ENCODE measurements at places on chromosomes 13 and 19.

GRCh38 chr19:18173572-18174288 lies at the start of gene IFI30:
Gene IFI30, plus strand, starts transcription at chr19:18173813. Its CDS starts 29 bp downstream, at chr19:18173842.
- DNase-seq: peak; percentile 49

DNA sequence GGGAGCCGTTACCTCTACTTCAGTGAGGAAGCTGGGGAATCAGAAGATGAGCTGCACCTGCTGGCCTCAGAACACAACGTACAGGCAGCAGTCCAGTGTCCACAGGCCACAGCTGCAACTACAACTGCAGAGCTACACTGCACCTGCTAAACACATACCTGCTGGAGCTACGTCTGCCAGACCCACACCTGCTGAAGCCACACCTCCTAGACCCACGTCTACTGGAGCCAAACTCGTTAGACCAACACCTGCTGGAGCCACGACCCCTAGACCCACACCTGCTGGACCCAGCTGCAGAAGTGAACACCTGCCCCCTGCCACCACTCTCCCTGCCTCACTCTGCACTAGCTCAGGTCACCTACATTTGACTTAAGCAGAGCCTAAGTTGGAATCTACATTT lies 169.9 kb downstream of the USP12 start:
- DNase-seq: no peak

- no peak for DNase-seq
Observed at GRCh38 chr13:85243831-85244230, 555.4 kb downstream of the SLITRK6 start.

DNA sequence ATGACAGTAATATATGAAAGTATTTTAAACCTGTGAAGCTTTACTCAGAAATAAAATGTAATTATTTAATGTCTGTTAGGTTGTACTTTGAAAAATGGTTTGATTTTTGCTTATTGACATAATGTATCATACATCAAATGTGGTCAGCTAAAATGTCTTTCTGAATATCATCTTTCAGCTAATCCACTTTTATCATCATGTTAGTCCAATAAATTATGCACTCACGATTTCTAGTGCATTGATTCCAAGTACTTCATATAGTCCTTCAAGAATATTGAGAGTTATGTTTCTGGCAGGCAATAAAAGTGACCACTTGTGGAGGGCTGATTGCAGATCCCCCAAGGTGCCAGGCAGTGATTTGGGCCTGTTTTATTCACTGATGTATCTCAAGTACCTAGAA lies 1204.1 kb downstream of the OLFM4 start:
- DNase-seq: no peak

DNA sequence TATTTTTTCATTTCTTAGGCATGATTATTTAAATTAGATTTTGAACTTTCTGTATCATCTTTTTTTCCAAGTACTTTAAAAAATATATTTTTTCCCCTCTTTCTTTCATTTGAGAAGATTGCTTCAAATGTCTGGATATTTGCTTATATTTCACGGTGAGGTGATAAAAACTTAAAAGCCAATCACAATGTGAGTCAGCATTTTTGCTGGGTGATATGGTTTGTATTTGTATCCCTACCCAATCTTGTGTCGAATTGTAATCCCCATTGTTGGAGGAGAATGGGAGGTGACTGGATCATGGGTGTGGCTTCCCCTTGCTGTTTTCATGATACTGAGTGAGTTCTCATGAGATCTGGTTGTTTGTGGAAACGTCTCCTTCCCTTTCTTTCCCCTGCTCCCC lies 320.5 kb downstream of the OXGR1 start:
- DNase-seq: no peak

GRCh38 chr19:42053037-42053935 lies 16.7 kb downstream of the GRIK5 start:
- no peak for DNase-seq

DNA sequence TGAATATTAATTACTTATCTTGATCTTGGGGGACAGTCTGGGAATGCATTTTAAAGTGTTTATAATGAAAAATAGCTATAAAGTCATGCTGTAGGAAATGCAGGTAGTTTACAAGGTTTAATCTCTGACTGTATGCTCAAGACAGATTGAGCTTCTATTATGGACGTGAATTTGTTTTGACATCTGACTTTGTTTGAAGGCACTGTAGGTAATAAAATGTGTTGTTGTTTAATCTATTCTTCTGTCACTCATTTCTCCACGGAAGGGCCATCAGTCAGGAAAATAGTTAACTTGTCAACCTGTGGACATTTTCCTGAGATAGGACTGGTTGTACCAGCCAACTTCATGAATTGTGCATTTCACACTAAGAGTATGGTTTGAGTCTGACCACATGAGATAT lies 893.1 kb upstream of the SLITRK6 start:
- DNase-seq: no peak

DNA sequence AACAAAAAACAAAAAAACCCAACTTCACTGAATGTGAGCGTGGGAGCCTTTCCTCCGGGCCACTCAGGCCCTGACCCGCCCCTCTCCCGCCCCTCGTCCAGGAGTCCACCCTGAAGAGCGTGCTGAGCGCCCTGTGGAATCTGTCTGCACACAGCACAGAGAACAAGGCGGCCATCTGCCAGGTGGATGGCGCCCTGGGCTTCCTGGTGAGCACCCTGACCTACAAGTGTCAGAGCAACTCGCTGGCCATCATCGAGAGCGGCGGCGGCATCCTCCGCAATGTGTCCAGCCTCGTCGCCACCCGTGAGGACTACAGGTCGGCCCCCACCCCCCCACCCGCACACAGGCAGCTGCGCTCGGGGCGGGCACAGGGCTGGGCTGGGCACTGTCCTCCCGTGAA lies 11.9 kb downstream of the APC2 start:
- no peak for DNase-seq

- DNase-seq: no peak
Observed at GRCh38 chr19:4049432-4049831, 17.3 kb downstream of the ZBTB7A start.

DNA sequence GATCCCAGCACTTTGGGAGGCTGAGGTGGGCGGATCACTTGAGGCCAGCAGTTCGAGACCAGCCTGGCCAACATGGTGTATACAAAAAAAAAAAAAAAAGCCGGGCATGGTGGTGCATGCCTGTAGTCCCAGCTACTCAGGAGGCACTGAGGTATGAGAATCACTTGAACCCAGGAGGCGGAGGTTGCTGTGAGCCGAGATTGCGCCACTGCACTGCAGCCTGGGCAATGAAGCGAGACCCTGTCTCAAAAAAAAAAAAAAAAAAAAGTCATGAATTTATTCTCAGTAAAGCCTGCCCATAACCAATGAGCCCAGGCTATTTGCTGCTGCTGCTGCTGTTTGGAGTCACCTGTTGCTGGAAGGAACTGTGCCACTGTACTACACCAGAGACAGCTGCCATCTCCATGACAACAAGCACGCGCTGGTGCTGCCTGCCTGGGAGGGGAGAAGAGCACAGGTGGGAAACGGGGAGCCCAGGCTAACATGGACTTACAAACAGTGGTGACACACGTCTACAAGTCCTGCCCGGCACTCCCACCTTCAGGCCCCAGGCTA lies 11.3 kb downstream of the ZFR2 start:
- no peak for DNase-seq

DNA sequence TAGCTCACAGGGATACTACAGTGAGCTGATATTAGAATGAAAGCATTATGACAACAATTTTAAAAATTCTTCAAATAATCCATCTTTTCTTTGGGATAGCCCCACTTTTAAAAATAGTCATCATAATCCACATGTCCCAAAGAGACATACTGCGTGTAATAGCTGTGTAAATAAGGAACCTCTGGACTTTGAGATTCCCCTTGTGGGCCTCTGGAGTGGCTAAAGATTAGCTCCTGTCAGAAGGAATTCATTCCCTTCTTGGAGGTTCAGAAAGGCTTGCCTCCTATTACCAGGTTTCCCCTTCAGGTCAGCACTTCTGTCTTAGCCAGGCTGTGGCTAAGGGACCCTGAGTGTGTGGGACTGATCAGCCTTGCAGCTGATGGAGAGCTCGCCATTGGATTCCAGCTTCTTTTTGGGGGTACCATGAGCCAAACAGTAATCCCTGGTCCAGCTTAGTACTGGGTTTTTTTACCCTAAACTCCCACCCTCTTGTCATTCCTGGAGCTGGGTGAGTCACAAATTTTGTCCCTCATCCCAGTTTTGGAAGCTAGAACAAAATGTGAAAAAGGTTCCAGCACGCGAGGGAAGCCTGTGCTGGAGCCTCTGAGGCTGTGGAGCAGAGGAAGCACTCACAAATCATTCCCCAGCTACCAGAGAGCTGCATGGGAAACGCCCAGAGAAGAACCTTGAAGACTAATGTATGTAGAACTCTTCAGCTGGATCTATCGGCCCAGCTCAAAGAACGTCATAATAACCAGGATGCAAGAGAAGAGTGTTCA lies 96.7 kb downstream of the RNASEH2B start:
- no peak for DNase-seq

DNA sequence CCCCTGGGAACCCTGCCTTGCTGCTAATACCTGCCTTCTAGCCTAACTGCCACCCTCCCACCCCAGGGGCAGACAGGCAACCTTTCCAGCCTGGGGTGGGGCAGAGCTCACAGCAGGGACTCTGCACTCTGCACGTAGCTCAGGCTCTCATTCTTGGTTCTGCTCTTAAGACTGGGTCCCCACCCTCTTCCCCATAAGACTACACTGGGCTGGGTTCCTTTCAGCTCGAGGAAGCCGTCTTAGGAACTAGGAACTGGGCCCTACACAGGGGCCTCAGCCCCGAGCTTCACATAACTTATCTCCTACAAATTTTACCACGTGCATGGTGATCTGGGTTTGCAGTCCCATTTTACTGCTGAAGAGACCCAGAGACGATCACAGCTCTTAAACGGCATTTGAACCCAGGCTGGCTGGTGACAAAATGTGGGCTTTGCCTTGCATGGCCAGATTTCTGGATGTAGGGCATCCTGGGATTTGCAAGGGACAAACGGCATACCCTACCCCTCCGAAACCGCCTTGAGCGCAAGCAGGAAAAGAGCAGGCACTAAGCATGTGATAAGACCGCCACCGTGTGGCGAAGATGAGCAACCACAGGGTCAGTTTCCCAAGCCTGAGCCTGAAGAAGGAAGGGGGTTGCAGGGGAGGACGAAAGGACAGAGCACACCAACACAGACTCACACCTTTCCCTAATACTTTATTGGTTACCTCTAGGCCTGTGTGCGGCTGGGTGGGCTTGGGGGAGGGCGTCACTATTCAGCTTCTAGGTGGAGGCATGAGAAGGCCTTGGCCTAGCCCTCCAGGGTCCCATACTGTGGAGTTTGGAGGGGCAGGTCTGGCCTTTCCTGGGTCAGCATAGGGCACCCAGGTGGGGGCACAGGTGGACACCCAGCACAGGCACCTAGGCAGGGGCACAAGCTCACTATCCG lies 5.1 kb downstream of the JUNB start:
- peak; percentile 68 for DNase-seq

- DNase-seq: no peak
Observed at GRCh38 chr13:110838867-110839538, 75.9 kb downstream of the ANKRD10 start.

DNA sequence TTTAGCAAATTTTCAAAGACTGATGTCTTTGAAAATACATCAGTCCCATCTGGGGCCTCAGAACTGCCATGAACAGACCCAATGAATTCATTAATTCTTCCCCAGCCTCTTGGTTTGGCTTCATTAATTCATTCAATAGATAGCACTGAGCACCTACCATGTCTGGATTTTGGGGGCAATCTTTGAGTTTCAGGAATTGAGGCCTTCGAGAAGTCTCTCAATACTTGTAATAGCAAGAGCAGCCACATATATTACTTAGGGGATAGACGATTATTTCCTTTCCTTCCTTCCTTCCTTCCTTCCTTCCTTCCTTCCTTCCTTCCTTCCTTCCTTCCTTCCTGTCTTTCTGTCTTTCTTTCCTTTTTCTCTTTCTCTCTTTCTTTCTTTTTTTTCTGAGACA lies 64.8 kb downstream of the ALOX5AP start:
- DNase-seq: no peak

GRCh38 chr13:78689011-78689410 lies 30.1 kb upstream of the OBI1 start:
- DNase-seq: no peak

GRCh38 chr13:52744842-52745375 lies 5.3 kb upstream of the CNMD start:
- DNase-seq: no peak

DNA sequence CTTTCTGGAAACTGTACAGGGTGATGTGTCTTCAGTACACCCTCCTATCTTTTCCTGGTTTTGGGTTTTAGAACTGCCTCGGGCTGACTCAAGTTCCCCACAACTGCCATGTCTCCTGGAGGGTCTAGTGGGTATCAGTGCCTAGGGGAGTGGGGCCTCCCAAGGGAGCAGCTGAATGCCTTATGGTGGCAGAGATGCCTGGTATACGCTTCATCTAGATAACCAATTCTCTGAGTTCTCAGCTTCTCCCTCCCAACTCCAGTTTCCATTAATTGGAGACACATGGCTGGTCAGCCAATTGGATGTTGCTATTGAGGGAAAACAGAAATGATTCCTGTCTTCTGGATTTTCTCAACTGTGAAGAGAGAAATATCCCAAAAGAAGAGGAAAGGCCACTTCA lies 12.8 kb downstream of the ZNF439 start:
- no peak for DNase-seq

GRCh38 chr13:99165753-99166587 lies 34.7 kb upstream of the UBAC2 start:
- DNase-seq: no peak

GRCh38 chr13:84946192-84946591 lies 853.0 kb downstream of the SLITRK6 start:
- no peak for DNase-seq

DNA sequence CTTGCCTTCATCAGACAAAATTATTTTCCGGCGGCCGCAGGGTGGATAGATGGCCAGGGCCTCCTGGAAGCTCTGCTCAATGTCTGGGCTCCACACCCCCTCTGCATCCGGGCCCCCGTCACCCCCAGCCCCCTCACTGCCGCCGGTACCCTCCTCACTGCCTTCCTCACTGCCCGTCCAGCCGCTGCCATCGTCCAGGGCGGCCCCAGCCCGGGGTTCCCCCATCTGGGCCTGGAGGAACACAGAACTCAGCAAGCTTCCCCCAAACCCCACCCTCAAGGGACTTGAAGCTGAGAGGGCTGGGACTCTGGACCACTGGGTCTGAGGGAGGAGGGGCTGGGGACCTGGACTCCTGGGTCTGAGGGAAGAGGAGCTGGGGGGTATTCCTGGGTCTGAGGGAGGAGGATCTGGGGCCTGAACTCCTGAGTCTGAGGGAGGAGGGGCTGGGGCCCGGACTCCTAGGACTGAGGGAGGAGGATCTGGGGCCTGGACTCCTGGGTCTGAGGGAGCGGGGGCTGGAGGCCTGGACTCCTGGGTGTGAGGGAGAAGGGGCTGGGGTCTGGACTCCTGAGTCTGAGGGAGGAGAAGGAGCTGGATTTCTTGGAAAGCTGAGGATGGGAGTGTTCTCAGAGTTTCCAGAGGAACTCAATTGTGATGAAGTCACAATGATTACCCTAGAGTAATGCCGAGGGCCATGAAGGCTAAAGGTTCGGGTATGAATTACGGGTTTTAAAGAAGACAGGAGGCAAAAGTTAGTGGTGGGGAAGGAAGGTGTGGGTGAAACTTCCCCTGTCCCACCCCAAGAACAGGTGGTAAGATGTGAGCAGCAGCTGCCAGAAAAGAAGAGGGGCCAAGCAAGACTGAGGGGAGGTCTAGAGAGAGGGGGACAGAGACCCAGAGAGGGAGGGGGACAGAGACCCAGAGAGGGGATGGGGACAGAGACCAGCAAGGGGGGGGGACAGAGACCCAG lies 2.1 kb downstream of the TEAD2 start:
- DNase-seq: no peak
